T-helper 9 cell (primary cell): ENCODE measurements at places on chromosomes 12 and 14.

GRCh38 chr14:35213143-35213788, 78.9 kb upstream of the PSMA6 start:
- no peak for DNase-seq

GRCh38 chr12:4445156-4446101, at the start of gene FGF6:
TSS of gene FGF6 (minus strand) at chr12:4445815. CDS start at chr12:4445570, 245 bp downstream.
- no peak for DNase-seq

GRCh38 chr14:65100922-65101541, 1.3 kb downstream of the MAX start:
- DNase-seq: no peak

DNA sequence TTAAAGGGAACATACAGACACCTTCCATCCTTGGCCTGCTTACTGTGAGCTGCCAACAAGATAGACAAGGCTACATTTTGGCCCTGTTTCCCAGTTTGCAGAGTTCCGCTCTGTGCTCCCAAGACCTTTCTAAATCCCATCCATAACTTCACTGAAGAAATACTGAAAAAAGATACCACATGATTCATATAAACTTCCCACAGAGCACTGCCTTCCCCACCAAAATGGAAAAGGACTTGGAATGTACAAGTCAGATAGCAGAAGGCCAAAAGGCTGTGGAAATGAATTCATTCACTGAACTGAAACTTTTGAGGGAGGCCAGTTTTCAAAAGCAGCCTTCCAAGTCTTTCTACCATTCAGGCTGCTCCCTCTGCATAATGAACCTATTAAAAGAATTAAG, 29.6 kb downstream of the PDZRN4 start:
- DNase-seq: no peak

- DNase-seq: no peak
Measured at GRCh38 chr12:14393751-14394150, 28.3 kb downstream of the ATF7IP start.

- DNase-seq: no peak
Measured at GRCh38 chr12:114479831-114480230, 73.9 kb upstream of the TBX5 start.

- DNase-seq: no peak
Measured at GRCh38 chr12:50221228-50222008, 54.2 kb upstream of the CERS5 start.

DNA sequence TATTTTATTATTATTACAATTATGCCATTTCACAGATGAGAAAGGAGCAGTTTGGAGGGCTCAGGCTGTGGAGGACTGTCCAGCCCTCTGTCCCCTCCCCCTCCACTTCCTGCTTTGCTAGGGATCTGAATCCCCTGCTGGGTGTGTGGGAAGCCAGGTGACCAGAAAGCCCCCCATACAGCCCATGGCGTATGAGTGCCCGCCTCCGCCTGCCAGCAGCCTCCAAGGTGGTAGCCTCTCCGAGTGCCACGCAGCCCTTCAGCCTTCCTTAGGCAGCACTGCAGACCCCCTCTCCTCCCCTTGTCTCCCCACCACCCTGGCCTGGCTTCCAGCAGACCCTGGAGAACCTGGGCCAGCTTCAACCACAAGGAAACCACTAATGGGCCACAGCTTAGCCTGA, 12.6 kb downstream of the DTX1 start:
- DNase-seq: no peak

- DNase-seq: no peak
Measured at GRCh38 chr12:132219323-132219722, 75.1 kb downstream of the NOC4L start.

DNA sequence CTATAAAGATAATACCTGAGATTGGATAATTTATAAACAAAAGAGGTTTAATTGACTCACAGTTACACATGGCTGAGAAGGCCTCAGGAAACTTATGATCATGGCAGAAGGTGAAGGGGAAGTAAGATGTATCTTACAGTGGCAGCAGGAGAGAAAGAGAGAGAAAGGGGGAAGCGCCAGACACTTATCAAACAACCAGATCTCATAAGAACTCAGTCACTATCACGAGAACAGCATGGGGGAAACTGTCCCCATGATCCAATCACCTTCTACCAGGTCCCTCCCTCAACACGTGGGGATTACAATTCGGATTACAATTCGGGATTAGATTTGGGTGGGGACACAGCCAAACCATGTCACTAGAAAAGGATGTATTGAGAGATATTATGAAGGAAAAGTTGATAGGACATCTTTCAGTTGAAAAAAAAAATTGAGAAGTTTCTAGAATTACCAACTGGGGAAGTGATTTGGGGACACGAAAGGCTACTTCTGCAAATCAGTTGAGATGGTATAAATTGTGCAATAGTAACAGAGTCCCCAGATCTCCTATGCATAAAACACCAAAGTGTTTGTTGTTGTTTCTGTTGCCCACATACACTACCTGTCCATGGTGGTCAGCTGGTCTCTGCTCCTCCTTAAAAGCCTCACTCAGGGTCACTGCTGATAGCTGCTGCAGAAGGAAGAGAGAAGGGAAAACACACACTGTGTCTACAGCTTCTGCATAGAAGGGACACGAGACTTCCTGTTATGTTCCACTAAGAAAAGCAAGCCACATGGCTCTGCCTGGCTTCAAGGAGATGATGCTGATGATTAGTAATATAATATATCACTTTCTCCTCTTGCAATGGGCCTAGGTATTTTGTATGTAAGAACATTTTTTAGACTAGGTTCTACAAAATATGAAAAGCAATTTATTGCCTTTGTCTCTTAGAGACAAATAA, 465.5 kb downstream of the PDZRN4 start:
- DNase-seq: no peak
